ENCODE measurements at places on chromosomes 5 and 9.
A peak's percentile ranks its signal among the peaks of the same experiment; 100 is the strongest.

GRCh38 chr9:92176068-92176799, 61.0 kb upstream of the SPTLC1 start:
- DNase-seq, result no peak

DNA sequence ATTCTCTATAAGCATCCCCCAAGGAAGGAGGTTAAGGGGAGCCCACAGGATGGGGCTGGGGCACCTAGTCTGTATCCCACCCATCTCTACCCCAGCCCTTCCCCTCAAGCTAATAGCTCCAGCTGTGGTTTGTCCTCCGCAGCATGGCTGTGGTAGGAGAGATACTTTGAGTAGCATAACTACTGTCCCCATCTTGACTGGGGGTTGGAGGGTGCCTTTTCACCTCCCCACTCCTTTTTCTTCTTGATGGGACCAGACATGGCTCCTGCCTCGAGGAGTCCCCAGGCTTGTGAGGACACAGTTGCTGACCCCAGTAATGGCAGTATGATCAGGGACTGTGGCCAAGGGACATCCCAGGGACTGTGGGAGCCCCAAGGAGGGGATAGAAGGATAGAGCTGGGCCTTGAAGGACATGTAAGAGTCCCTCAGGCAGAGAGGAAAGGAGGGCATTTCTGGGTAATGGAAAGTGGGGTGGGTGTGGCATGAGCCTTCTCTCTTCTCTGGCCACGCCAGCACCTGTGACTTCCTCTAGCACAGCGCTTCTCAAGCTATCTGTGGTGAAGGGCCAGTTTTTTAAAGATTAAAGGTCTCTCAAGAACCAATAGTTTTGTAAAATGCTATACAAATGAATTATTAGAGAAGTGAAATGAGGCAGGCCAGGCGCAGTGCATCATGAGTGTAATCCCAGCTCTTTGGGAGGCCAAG, 14.0 kb downstream of the OLFML2A start:
- no peak for DNase-seq

- no peak for DNase-seq
Measured at GRCh38 chr5:175922192-175922885, 45.8 kb downstream of the THOC3 start.

DNA sequence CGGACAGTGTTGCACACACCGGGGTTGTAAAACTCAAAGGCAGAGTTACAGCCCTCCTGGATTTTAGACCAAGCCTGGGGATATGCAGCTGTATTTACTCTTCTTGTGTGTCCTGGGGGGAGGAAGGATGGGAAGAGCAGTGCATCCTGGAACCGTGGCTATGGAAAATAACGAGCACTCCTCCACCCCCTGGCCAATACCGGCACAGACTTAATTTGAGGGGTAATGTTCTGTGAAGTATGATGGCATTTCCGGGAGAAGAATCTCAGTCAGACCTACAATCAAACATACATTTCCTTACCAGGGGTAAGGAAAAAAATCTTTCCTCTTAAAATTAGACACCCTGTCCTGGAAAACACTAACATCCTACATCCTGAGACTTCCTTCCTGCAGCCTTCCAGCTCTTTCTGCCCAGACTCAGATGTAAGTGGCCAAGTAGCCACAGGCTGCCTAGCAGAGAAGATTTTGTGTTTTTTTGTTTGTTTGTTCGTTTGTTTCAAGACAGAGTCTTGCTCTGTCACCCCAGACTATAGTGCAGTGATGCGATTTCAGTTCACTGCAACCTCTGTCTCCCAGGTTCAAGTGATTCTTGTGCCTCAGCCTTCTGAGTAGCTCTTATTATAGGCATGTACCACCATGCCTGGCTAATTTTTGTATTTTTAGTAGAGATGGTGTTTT, 11.0 kb upstream of the ERMP1 start:
- no peak for DNase-seq

DNA sequence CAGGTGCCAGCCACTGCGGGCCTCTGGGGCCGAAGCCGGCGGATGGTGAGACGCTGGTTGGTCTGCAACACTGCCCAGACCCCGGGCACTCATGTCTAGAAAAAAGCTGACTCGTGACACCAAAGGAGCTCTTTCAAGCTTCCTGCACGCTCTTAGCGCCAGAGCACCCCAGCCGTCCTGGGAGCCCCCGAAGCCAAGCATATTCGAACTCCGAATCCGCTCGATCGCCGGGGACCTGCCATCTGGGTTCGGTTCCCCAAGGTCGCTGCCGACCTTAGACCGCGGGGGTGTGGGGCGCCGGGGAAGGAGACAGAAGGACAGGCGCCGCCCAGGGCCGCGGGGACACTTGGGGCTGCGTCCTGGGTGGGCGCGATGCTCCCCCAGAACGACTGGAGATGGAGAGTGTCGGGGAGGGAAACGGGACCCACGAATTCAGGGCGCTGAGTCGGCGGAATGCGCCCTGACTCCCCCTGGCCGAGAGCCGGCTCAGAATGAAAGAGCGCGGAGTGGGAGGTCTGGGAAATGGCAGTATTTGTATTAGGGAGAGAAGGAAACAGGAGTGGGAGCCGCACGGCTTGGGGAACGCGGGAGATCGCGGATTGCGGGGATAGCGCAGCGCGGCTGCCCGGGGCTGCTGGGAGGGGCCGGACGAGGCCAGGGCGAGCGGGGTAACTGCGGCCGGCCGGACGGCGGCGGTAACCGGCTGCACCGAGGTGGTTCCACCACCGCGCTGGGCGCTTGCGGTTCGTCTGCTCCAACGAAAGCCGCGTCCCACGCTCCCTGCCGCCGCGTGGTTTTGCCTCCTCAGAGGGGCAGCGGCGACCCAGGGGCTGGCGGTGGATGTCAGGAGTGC, 20.1 kb upstream of the MARCHF6 start:
- peak; percentile 49 for DNase-seq

DNA sequence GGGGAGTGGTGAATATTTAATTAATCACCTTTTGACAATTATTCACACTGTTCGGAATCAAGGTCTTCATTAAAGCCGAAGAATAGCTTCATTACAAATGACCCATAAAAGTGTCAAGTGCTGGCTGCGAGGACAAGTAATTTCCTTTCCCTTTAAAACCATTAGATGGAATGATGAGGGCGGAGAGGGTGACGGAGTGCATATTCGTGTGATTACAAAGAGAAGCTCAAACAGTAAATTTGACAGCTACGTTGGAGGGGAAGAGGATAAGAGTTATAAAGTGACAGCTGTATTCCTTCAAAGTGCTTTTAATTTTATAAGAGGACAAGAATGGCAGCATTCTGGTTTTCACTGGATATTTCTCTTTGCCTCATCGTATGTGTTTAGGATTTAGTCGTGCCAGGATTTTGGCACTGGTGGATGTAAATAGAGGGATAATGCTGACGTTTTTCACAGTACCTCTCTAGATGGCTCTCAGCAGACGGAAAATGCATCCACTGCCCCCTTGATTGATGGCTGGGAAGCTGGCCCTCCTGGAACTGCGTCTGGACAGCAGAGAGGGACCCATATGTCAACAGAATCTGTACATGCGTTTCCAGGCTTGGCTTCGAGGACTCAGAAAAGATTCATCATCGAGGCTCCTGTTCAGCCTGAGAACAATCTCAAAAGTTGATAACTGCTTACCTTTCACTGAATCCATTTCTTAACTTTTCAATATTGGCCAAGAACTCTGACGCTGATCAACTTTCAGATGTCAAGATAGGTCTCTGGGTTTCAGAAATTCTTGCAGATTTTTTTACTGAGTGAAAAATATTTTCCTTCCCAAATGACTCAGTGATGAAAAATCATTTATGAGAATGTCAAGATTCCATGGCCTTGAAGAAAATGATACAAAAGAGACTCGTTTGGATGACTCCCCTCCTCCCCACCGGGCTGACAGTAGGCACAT, 50.4 kb upstream of the IRX2 start:
- no peak for DNase-seq

DNA sequence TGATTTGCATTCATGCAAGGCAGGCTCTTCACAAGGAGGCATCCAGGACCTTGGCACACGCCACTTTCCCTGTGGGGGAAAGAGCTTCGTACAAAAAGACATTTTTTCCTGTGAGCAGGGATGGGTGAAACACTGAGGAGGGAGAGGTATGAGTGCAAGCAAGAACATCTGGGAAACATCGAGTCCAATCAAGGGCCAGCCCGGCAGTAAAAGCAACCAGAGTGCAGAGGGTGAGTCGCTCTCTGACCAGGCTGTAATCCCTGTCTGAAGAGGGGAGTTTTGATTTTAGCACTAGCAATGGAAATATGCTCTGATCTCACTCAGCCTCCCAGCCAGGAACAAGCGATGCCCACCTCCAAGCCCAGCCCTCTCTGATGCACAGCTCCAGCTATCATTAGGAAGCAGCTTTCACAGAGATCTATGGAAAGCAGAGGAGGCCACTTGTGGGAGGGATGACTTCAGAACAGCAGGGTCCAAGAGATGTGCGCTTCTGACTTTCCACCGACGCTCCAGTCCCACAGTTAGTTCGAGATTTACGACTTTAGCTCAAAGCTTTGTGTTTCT, 211.0 kb upstream of the ADAMTS16 start:
- no peak for DNase-seq

DNA sequence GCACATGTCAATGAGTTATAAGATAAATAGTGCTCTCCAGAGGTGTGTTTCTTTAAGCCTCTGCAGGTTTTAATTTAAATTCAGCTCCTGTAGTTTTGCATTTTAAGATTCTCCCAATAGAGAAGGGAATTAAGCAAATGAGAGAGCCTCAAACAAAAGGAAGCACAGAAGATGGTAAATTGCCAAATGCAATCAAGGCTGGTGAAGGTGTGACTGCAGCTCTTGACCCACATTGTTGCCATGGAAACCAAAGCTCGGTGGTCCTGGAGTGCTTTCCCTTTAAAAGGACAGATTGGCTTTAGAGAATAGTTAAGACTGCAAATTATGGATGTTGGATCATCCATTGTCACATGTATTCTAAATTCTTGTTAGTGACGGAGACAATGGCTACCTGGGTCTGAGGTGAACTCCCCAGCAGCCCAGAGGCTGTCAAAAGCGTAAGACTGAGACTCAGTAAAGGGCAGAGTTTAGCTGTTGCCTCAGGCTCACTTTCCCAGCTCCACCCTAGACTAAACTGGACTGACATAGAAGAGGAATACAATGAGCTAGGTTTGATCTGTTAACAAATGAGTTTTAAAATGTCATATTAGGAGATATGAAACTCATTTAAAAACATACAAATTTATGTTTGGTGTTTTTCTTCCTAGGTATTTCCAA, 12.3 kb downstream of the GAPT start:
- DNase-seq, result no peak

DNA sequence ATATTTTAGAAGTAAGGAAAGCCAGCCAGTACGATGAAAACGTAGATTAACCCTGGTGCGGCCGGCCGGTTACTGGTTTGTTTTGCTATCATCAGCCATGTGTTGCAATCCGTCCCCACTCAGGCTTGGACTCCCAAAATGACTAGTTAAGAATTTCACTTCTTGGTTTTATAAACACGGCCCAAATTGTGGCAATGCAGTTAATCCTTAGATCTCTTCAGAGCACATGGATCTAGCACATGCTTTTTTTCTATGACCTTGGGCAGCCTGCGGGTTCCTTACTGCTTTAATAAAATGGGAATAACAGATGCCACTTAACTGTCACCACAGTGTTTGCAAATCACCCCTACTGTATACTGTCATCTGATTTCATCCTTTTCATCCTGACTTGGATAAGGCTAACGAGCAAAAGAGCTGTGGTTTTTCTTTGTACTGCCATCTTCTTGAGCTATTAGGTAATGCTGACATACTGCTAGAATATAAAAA, 1.5 kb downstream of the NDFIP1 start:
- no peak for DNase-seq

GRCh38 chr5:139340051-139340450, 1.6 kb upstream of the PAIP2 start:
- no peak for DNase-seq

- no peak for DNase-seq
Measured at GRCh38 chr9:100030548-100030947, 68.3 kb downstream of the ERP44 start.
